ENCODE measurements at places on chromosomes 4 and X. TPM values are rescaled to one million over a fixed set of nuclear protein-coding genes. Genes with fewer than 3 reads are reported as not detected.

FAM47A gene
- not detected for total RNA-seq

TMSB15C gene
- 2.6 TPM for total RNA-seq

MTTP gene
- total RNA-seq, result 0.26 TPM

- no peak for DNase-seq
Measured at GRCh38 chr4:71469541-71469940, 130.7 kb downstream of the SLC4A4 start.

GRCh38 chrX:104270916-104271512 is 16.3 kb upstream of the ESX1 start:
- no peak for DNase-seq

GABRE gene
- 23.1 TPM for total RNA-seq
